ENCODE measurements at places on chromosomes 1 and 21.

- no peaks in the 10 kb centered on the region for H3K27me3 ChIP-seq
- no peak overlapping the region for H3K27ac ChIP-seq
- no peak for DNase-seq
- no peaks in the 10 kb centered on the region for H3K36me3 ChIP-seq
- H3K4me3 ChIP-seq = no peak overlapping the region
Measured at GRCh38 chr1:39969531-39970270, 14.8 kb downstream of the MFSD2A start.

GRCh38 chr1:218479436-218480115 is 134.4 kb downstream of the TGFB2 start:
- H3K4me3 ChIP-seq = no peak overlapping the region
- H3K36me3 ChIP-seq = no peaks in the 10 kb centered on the region
- H3K27me3 ChIP-seq = no peaks in the 10 kb centered on the region
- H3K4me1 ChIP-seq = peaks cover 3% of the 10 kb centered on the region

GRCh38 chr1:47727697-47728085 is 269.5 kb downstream of the TRABD2B start:
- H3K27me3 ChIP-seq = no peaks in the 10 kb centered on the region
- H3K4me1 ChIP-seq = peaks cover 7% of the 10 kb centered on the region
- H3K4me3 ChIP-seq = no peak overlapping the region
- no peak overlapping the region for H3K27ac ChIP-seq

DNA sequence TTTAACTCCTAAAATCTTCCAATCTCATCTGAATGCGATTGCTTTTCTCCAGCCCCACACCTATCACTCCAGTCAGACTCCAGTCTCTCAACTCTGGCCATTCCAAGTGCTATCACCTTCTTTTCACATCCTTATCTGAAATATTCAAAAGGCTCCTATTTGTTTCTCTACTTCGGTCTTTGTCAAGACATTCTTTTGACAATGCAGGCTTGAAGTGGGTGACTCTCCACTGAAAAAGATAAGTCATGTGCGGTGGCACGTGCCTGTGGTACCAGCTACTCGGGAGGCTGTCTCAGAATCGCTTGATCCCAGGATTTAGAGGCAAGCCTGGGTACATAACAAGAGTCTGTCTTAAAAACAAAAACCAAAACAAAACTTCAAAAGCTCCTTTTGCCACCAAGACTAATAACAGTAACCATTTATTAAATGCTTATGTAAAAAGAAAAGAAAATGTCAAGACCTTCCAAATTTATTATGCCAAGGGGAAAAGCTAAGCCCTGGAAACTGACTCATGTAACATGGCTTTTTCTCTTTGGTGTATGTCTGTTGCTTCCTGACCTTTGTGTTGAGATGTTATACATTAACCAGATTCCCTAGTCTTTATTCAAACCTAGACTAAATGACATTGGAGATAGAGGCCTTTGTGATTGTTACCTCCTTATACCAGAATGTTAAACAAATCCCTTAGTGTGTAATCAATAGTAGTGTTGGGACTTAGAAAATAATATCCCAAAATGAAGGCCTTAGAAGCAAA is 3.6 kb downstream of the ALG14 start:
- H3K27me3 ChIP-seq = no peaks in the 10 kb centered on the region
- DNase-seq = no peak
- H3K4me3 ChIP-seq = no peak overlapping the region
- H3K4me1 ChIP-seq = no peaks in the 10 kb centered on the region

GRCh38 chr21:21163904-21164303 is 165.7 kb downstream of the NCAM2 start:
- H3K4me3 ChIP-seq = no peak overlapping the region
- no peaks in the 10 kb centered on the region for H3K27me3 ChIP-seq
- peaks cover 3% of the 10 kb centered on the region for H3K4me1 ChIP-seq
- H3K36me3 ChIP-seq = no peaks in the 10 kb centered on the region

DNA sequence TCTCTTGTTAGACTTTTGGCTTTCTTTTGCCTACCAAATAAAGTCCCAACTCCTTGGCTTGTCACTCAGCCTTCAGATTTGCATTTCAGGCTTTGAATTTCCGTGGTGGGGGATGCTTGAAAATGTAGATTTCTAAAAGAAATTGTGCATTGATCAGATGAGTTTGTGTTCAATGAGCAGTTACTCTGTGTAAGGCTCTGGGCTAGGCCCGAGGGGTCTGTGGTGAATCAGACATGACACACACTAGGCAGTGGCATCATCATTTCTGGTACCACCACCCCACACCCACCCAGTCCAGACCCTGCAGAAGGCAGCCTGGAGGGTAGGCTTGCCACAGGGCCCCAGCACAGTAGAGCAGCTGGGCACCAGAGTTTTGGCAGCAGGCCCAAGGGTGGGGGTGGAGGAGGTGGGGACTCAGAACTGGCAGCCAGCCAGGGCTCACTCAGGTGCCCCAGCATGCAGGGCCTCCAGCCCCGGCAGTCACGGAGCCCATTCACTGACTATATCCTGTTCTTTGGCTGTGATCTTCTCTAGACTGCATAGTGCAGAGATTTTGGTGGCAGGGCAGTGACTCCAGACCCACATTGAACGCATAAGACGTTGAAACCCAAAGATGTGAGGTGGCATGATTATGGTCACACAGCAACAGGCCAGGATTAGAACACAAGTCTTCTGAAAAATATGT is 97.2 kb upstream of the ARTN start:
- no peak for DNase-seq
- H3K4me1 ChIP-seq = peaks cover 6% of the 10 kb centered on the region
- H3K27me3 ChIP-seq = no peaks in the 10 kb centered on the region
- H3K27ac ChIP-seq = no peak overlapping the region
- H3K4me3 ChIP-seq = no peak overlapping the region

GRCh38 chr1:8193840-8194406 is 124.0 kb upstream of the SLC45A1 start:
- H3K27me3 ChIP-seq = no peaks in the 10 kb centered on the region
- no peaks in the 10 kb centered on the region for H3K36me3 ChIP-seq
- no peak for DNase-seq
- no peak overlapping the region for H3K4me3 ChIP-seq
- peaks cover 6% of the 10 kb centered on the region for H3K4me1 ChIP-seq

DNA sequence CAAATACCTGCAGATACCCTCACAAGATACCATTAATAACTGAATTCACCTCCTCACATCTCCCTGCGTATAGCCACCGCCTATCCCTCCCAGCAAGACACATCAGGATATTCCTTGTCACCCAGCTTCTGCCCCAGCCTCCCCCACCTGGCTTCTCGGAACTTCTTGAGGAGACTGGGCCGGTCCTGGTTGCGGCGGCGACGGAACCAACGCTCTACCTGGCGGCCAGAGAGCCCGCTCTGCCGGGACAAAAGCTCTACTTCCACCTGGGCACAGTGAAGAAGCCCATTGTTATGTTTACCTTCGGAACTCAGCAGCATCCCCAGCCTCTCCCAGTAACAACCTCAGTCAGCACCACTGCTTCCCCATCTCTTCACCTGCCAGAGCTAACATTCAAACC is 6.7 kb downstream of the CERS2 start:
- no peaks in the 10 kb centered on the region for H3K27me3 ChIP-seq
- peaks cover 33% of the 10 kb centered on the region for H3K4me1 ChIP-seq
- peaks cover 61% of the 10 kb centered on the region for H3K36me3 ChIP-seq
- DNase-seq = no peak
- H3K27ac ChIP-seq = no peak overlapping the region

- peak overlapping the region; percentile 83 for H3K4me3 ChIP-seq
- H3K27ac ChIP-seq = peak overlapping the region; percentile 88
- peaks cover 9% of the 10 kb centered on the region for H3K4me1 ChIP-seq
- H3K27me3 ChIP-seq = no peaks in the 10 kb centered on the region
- H3K36me3 ChIP-seq = no peaks in the 10 kb centered on the region
Measured at GRCh38 chr1:181021811-181022434, 747 bp downstream of the STX6 start.

Data from ascending aorta (tissue), 2 donors.